ENCODE measurements at places on chromosomes 7 and 10.

DNA sequence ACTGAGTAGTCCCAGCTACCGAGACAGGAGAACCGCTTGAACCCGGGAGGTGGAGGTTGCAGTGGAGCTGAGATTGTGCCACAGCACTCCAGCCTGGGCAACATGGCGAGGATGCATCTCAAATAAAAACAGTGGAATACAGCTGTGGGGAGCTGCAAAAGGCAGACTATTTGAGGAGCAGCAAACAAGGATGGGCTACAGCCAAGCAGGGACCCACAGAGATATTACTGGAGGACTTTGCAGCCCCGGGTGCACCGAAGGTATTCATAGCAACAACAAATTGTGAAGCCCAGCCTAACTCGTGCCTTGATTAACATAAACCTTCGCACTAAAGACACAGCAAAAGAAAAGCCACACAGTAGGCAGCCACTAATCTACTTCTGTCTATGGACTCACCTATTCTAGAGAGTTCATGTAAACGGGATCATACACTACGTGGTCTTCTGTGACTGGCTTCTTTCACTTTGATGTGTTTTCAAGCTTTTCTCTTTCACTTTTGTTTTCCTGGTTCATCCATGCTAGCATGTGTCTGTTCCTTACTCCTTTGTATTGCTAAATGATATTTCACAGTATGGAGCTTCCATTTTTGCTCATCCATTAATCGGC lies 34.0 kb downstream of the PODXL start:
- DNase-seq = no peak

- DNase-seq = no peak
Observed at GRCh38 chr10:44195112-44196007, 189.5 kb downstream of the CXCL12 start.

DNA sequence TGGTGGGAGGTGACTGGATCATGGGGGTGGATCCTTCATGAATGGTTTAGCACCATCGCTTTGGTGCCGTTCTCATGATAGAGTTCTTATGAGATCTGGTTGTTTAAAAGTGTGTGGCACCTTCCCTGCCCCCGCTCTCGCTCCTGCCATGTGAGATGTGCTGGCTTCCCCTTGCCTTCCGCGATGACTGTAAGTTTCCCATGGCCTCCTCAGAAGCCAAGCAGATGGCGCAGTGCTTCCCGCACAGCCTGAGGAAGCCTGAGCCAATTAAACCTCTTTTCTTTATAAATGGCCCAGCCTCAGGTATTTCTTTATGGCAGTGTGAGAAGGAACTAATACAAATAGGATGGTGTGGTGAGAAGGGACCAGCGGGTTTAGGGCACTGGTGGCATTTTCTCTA lies 243.3 kb upstream of the CELF2 start:
- DNase-seq = no peak

GRCh38 chr7:149814494-149814893 lies 23.7 kb upstream of the ZNF862 start:
- no peak for DNase-seq

All from activated CD4-positive, alpha-beta T cell treated with anti-CD3 and anti-CD28 coated beads for 1 hour (primary cell).